Neural progenitor cell (in vitro differentiated cells): ENCODE measurements at places on chromosomes 3 and 15.

DNA sequence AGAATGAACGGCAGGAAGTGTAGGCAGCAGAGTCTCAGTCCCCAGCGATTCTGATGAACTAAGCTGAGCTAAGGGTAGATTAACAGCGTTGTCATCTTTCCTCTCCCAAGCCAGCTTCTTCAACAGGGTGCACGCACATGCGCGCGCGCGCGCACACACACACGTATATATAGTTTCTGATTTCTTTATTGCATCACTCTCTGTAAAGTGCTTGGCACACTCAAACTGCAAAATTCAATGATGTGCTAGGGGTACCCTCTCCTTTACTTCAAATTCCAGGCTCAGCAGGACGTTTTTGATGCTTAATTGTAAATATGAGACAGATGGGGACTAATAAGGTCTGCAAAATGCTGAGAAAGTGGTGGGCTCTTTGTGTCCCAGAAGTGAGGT is 26.1 kb upstream of the VPS8 start:
- DNase-seq, result no peak

DNA sequence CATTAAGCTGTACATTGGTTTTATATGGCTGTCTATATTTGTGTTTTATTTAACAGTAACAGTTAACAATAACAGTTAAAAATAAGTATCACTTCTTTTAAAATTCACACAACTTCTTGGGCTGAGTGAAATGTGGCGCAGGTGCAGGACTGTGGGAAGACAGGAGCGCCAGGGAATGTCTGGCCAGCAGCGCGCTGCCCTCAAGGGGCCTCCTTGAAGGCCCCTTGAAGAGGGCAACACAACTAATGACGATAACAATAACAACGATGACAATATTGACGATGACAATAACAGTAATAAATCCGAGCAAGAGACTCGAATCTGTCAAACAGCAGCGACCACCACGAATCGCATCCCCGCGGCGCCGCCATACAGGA is 411 bp upstream of the PPP2R3A start:
- DNase-seq, result no peak

GRCh38 chr3:77179762-77180161 is 139.9 kb downstream of the ROBO2 start:
- DNase-seq, result peak; percentile 2

- no peak for DNase-seq
These were observed 1.6 kb downstream of the NECTIN3 start for GRCh38 chr3:111073218-111073617.

- peak; percentile 69 for DNase-seq
These were observed 36.5 kb downstream of the ANAPC13 start for GRCh38 chr3:134449277-134449676.

DNA sequence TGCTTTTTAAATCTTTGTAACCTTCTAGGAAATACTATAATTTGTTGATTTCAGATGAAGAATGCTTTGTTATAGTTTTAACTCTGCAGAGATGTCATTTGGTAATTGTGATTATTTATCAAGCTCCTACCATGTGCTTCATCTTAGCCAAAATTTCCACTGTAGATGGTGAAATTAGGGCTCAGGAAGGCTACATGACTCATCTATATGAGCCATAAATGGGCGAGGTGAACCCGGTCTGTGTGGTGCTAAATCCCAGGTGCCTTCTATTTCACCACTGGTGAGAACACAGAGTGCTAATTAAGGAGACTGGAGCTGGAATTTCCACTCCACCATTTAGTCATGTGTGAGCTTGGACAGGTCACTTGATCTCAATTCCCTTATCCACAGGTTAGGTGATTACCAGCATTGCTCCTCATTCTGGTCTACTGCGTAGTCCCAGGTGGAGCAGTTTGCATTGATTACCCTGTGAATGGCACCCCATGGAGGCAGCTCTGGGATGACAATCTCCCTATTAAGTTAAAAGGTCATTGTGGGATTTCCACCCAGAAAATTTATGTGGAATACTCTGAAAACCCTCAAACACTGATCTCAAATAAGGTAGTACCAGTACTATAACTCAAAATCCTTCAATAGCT is 2.8 kb upstream of the CCR3 start:
- DNase-seq, result no peak

DNA sequence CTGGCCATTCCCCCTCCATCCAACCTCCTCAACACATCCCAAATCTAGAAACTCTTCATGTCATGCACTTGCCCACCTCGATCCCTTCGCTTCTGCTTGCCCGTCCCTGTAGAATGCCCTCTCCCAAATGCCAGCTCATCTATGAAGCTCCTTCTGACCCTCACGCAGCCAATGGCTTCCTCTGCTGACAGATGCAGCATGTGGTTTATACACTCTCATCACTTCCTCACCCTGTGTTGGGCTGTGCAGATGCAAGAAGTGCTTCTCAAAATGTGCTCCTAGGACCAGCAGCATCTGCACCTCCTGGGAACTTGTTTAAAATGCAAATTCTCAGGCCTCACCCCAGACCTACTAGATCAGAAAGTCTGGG is 51.7 kb downstream of the SEMA5B start:
- no peak for DNase-seq

- DNase-seq, result peak; percentile 9
These were observed 176.5 kb downstream of the FHIT start for GRCh38 chr3:61074783-61075182.
